ENCODE measurements at places on chromosomes 4 and X.

DNA sequence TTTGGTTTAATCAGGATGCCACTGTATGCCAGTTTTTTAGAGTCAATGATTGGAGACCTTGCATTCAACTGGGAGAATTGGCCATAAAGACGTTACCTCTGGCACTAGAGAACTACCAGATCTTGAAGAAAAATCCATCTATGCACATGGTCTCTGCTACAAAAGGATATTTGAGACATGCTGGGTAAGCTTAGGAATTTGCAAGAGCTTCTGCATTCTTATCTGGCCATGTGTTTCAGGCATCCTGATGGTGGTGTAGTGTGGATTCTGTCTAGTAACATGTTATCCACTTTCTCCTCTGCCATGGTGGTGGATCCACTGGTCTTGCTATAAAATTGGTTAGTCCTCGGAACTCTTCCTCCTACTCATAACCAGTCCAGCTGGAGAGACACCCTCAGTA, 185.3 kb upstream of the WDFY3 start:
- no peak for DNase-seq

DNA sequence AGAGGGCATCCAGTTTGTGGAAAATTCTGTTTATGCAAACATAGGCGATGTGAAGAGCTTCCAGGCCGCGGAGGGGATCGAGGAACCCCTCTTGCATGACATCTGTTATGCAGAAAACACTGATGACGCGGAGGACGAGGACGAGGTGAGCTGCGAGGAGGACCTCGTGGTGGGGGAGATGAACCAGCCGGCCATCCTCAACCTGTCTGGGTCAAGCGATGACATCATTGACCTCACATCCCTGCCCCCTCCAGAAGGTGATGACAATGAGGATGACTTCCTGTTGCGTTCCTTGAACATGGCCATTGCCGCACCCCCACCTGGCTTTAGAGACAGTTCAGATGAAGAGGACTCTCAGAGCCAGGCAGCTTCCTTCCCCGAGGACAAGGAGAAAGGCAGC, 74.6 kb upstream of the PRPS2 start:
- no peak for DNase-seq

DNA sequence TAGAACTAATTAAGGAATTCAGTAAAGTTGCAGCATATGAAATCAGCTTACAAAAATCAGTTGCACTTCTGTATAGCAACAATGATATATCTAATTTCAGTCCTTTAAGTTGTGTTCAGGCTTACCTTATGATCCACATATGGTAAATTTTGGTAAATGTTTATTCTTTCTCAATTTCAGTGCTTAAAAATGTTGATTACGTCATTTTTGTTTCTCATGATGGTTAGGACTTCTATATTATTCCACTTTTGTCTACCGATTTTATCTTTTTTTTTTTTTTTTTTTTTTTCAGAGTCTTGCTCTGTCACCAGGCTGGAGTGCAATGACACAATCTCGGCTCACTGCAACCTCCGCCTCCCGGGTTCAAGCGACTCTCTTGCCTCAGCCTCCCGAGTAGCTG, 40.7 kb upstream of the SLC6A14 start:
- no peak for DNase-seq

DNA sequence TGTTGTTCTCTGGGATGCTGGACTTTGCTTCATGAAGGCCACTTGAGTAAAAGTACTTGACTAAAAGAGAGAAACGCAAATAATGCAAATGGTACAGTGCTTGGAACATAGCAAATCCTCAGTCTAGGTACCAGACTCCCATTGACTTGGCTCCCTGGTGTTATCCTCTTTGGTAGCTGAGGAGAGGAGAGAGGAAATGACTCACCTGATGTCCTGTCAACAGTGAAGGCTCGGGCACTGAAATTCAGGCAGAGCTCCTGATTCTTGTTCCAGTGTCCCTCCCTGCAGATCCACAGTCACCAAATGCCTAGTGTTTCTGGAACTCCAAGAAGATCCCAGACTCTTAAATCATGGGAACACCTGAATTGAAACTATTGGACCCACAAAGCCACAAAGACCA, 22.5 kb upstream of the TCEAL4 start:
- no peak for DNase-seq

DNA sequence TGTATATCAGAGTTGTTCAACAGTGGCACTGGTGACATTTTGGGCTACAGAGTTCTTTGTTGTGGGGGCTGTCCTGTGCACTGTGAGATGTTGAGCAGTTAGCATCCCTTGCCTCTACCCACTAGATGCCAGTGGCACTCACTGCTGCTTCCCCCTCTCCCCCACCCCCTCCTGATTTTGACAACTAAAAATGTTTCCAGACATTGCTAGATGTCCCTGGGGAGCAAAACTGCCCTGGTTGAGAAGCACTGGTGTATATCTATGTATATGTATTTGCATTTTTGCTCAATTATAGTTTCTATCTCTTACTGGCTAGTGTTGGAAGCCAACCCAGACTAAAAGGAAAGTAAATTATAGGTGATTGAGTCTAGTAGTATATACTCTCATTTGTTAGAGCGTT, 2.4 kb downstream of the TMEM131L start:
- no peak for DNase-seq

DNA sequence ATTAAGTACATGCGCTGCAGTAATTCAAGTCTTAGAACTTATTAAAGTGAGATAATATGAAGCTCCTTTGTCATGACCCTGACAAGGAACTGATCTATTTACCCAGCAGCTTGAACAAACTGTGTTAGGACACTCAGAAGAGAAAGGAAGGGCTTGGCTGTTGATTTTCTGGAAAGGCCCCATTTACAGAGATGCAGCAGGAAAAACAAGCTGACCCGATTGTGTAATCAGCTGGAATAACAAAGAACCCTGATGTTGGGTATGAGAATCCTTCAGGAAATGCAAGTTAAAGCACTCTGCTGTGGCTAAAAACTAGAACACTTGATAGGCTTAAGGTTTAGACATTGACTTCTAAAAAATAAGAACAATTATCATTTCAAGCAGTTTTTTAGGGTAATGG, 64.8 kb downstream of the TBC1D9 start:
- DNase-seq = no peak

DNA sequence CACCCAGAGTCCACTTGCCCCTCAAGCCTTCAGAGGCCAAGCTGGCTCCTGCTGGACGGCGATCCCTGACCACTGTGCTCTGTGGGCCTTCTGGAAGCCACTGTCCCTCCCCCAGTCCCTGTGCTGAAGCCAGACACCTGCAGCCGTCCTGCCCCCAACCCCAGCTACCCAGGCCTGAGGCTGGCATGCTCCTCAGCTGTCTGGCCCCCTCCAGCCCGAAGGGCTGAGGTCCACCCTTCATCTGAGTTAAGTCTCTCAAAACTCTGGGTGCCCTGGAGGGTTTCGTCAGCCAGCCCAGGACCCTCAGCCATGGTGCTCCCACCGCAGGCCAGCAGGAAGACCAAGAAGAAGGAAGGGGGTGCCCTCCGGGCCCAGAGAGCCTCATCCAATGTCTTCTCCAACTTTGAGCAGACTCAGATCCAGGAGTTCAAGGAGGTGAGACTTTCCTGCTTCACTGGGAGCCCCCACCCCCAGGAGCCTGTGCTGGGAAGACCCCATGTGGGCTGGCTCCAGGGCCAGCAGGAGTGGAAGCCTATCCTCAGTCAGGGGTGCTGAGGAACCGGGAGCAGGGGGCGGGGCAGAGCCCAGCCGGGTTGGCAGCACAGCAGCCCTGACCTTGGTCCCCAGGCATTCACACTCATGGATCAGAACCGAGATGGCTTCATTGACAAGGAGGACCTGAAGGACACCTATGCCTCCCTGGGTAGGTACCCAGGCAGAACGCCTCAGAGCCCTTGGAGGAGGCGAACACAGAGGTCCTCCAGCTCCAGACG, 4.2 kb downstream of the MYL5 start:
- no peak for DNase-seq

DNA sequence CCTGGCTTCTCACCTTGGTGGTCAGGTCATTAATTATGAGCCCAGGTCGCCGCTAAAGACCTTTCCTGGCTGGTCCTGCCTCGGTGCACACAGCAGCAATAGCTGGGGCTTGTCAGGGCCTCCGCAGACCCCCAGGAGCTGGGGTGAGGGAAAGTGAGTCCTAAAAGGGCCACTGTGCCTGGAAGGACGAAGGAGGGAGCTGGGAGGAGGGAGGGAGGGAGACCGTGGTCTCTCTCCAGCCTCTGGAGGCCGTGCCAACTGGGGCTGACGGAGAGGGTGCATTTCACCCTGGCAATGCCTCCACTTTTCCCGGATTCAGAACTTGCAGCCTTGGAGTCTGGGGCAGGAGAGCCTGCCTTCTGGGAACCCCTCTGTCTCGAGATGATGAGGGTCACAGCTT, 60.4 kb downstream of the CRLF2 start:
- DNase-seq = no peak

DNA sequence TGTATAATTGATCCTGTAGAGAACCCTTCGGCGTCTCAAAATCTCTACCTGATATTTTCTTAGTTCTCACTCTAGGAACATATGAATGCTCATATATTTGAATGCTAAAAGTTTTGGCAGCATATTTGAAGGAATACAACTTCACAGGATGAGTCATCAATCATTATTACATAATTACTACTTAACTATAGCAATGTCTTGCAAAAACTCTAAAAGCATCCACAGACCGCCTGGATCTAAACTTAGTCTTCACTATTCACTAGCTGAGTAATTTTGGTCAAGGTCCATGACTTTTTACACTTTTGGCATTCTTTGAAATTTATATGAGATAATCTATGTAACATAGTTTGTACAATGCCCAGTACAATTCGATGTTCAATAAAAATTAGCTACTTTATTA, 194.7 kb downstream of the DTHD1 start:
- DNase-seq = no peak

- no peak for DNase-seq
These were observed 27.9 kb downstream of the NKX3-2 start for GRCh38 chr4:13516315-13516860.

- DNase-seq = no peak
These were observed 141.5 kb downstream of the GLRA2 start for GRCh38 chrX:14670819-14671218.

GRCh38 chr4:10589799-10590198, 94.8 kb downstream of the CLNK start:
- no peak for DNase-seq

GRCh38 chrX:104112326-104112951, at the start of gene ZCCHC18:
Gene ZCCHC18, plus strand, starts transcription at chrX:104112523. Its CDS starts 1,589 bp downstream, at chrX:104114112.
- DNase-seq = peak; percentile 12

- DNase-seq = no peak
These were observed 270.2 kb downstream of the PAPSS1 start for GRCh38 chr4:107449611-107450369.

GRCh38 chr4:19349416-19349815, 902.3 kb upstream of the SLIT2 start:
- no peak for DNase-seq

DNA sequence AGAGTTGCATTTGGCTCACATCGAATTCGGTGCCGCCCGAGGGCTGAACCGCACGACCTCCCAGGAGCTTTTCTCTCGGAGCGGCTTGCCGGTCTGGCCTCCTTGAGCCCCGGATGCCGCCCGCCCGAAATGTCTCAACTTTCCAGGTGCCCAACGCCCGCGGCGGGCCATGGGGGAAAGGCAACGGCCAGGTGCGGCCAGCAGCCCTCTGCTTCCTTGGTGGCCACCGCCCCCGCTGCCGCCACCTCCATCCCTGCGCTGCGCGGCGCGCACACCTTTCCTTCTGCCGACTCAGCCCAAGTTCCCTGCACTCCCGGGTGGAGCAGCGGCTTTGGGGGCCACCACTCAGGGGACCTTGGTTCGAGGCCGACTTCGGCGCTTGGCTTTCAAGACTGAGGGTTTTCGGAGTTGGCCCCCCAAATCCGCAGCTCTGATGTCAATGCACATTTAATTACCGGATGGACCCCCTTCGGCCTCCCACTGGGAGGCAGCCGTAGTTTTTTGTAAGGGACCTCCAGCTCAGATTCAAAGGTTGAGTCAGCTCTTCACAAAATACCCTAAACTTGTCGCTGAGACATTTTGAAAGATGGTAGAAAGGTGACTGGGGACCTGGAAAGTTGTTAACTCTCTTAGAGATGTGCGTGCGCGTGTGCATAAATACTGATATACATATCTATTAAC, 1.1 kb downstream of the AFF2 start:
- no peak for DNase-seq

- no peak for DNase-seq
These were observed 4.1 kb downstream of the DIAPH2 start for GRCh38 chrX:96688789-96689188.

- DNase-seq = no peak
These were observed 45.2 kb downstream of the HTRA3 start for GRCh38 chr4:8314691-8315255.

DNA sequence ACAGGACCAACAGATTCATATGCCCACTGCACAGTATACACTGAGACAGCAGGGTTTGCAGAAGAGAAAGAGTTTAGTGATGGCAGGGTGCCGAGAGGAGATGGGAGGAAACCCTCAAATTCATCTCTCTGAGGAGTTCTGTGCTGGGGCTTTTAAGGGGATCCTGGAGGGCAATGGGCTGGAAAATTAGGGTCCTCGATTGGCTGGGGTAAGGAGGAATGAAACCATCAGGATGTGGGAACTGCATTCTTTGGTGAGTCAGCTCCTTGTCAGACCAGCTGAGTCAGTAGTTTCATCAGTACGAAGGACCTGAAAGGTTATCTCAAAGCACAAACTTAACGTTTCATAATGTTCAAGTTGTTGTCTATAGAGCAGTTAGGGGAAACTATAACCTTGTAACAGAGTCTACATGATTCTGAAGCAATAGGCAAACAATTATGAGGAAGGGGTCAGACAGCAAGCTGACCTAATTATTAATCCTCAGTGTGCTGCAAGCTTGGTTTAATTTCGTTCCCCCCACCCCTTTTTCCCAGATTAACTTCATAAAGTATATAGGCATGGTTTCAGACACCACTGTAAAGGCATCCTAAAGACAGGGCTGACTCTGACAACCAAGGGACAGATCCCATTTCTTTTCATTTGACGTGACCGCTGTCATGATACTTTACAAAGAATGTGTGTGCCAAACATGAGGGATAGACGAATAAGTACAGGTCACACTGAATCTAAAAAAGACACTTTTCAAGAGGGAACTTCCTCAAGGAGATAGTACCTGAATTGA, 1.5 kb upstream of the MSMO1 start:
- DNase-seq = peak; percentile 18

DNA sequence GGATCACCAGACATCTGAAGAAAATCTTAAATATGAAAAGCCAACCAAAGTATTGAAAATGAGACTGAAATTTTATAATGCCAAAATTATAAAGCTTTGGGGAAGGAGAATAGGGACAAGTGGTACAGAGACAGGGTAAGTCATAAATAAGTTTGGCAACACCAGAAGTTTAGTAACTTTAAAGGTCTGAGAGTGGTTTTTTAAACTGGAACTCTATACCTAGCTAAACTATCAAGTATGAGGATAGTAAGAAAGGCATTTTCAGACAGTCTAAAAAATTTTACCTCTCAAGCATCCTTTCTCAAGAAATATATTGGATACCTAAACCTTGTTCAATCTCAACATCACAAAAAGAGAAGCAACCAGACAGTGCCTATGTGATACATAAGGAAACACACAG, 92.4 kb downstream of the ANKRD17 start:
- DNase-seq = no peak

Measured in CD4-positive, alpha-beta T cell treated with Interleukin-2 at 100 ng/mL for 4 hours (primary cell).